ENCODE measurements at places on chromosomes 11 and 22.

GRCh38 chr11:58675334-58676155 lies 53.1 kb downstream of the CNTF start:
- DNase-seq = no peak

DNA sequence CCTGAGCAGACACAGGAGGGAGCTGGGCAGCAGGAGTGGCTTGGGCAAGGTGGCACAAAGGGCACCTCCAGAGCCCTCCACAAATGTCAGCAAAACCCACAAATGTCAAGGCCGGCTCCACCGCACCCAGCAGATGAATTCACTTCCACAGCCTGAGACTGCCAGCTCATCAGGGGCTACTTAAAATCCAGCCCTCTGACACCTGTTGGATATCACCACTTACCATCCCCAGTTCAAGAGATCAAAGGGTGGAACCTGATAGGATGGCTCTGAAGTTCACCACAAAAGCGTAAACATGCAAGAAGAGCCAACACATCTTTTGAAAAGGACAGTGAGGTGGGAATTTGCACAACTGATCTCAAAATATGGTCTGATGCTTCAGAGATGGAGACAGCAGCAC lies 168.6 kb upstream of the GRK3 start:
- DNase-seq = no peak

DNA sequence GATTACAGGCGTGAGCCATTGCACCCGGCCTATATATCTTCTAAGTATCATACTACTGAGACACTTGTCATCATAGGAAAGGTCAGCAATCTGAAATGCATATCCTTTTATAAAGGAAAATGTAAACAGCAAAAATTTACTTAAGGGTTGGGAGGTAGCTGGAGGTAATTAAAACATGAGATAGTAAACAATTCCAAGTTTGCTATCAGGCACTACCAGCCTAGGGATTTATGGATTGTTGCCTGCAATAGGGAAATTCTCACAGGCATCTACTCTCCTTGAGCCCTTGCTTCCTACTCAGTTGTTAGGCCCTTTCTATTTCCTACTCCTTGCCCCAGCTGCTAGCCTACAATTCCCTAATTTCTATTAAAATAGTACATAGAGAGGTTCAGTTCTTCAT lies 16.1 kb downstream of the PGR start:
- no peak for DNase-seq

DNA sequence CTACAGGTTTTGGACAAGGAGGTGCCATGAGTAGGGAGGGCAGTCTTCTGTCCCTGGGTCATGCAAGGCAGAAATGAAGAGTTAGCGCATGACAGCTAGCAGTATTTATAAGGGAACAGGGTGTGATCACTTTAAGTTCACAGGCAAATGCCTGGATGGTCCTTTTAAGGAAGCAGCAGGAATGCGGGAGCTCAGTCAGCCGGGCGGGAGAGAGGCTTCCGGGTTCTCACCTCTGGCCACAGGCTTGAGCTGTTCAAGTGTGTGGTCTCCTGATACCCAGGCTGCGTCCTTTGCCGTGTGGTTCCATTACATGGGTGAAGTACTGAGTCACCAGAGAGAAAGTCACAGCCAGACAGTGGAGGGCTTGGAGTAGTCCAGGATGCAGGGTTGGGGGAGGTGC lies 105.4 kb downstream of the BCR start:
- DNase-seq = no peak

GRCh38 chr22:46125816-46126765 lies 24.2 kb upstream of the PPARA start:
- DNase-seq = no peak

- no peak for DNase-seq
These were observed 72.8 kb upstream of the CDON start for GRCh38 chr11:126135235-126136176.

- DNase-seq = no peak
These were observed 262.1 kb downstream of the DDX10 start for GRCh38 chr11:108926841-108927577.

DNA sequence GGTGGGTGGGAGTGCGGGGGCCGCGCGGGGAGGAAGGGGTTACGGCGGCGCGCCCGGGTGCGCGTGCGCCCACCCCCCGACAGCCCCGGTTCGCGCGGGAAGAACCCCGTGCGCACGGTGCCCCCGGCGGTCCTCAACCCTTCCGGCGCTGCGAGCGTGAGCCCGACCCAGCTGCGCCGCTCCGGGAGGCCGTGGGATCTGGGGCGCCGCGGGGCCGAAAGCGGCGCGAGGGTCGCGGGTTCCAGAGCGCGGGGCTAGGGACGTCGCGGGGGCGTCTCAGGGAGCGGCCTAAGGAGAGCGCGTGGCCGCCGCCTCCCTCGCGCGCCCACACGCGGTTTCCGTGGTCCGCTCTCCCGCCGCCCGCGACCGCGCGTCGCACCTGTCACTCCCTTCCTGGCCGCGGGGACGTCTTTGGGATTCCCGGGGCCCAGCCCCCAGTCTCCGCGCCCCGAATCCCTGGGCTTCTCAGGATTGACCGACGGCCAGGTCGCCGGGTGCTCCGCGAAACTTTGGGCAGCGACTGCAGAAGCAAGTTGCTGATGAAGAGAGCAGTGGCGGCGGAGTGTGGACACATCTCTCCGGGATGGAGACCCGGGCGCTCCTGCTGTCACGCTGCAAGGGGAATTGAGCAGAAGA lies 582 bp downstream of the SREBF2 start:
- DNase-seq = no peak

DNA sequence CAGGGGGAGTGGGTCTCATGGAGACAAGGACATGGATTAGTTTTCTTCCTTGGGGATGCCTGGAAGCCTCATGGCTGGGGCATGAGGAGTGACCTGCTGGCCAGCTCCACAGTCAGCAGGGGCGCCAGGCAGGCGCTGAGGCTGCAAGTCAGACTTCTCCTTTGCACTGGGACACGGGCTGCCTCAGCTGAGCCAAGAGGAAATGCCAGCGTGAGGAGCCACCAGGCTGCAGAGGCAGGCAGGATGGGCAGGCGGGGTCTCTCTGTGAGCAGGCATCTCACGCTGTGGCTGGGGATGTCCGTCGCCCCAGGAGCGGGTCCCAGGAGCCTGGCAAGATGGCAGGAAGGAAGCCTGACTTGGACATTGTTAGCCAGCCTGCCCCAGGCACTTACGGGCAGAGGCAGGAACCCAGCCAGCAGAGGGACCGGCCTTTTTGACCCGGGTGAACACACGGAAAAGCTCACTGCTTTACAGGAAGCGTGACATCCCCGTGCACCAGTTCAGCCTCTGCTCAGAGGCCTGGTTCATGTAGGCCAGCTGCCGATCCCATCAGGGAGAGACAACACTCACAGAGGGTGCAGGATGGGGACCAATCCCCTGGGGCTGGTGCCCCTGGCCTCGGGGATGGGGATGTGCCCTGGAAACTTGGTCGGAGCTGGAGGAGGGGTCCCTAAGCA lies 10.2 kb downstream of the GNB1L start:
- DNase-seq = no peak

DNA sequence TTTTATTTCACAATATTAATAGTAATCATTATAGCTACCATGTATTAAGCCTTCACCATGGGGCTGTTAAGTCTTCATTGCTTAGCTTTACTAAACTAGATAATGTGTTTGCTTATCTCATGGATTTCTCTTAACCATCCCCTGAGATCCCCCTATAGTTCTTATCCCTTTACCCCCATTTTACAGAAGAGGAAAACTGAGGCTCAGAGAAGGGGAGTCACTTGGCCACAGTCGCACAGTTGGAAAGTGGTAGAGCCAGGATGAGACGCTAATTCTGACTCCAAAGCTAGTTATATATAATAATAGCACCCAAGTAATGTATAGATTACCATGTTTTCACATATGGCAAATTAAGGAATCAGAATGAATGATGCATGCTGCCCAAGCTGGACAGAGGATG lies 9.7 kb upstream of the TFIP11 start:
- no peak for DNase-seq

DNA sequence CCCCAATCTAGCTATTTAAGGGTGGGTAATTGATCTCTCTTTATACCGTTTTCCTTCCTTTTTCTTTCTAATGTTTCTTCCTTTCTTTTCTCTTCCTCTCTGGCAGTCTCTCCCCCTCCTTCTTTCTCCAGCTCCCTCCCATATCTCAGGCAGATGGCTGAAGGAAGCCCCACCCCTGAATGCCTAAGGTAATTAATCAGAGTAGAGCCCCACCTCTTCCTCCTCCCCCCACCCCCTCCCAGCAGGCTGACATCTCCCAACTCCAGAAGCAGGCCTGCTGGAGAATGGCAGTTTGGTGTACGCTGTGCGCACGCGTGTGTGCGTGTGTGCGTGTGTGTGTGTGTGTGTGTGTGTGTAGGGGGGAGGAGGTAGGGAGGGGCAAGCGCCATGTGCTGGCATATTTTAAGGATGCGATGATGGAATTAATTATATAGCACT lies 122.6 kb downstream of the APOL5 start:
- DNase-seq = peak; percentile 93

DNA sequence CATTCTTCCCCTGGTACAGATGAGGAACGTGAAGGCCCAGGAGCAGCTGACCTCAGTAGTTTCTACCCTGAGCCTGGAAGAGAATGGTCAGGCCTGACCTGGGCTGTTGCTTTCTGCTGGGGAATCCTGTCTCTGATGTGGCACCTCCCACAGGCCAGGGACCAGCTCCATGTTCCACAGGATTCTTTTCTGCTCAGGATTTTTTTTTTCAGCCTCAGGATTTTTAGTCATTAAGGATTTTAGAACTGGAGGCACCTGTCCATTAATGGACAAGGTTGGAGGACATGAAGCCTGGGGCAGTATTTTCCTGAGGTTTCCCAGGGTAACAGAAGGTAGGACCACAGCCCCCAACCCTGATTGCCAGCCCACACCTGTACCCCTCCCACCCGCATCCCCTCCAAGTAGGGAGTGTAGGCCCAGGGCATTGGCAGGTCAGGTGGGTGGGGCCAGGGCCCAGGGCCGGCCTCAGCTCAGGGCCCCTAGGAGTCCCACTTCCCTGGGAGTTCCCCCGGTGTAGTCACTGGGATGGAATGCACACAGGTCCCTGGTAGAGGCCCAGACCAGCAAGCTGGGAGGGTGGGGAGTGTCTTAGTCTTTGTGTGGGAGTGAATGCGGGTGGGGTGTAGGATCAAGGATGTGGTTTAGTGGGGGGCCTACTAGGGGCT lies 16.1 kb downstream of the BIK start:
- no peak for DNase-seq

GRCh38 chr11:64230985-64231365 lies 627 bp downstream of the DNAJC4 start:
- no peak for DNase-seq

- peak; percentile 74 for DNase-seq
These were observed 36.6 kb downstream of the APOL3 start for GRCh38 chr22:36123673-36124630.

- DNase-seq = no peak
These were observed 15.0 kb upstream of the PRR5 start for GRCh38 chr22:44686873-44687600.

GRCh38 chr11:6625156-6625831 lies 6.1 kb upstream of the TPP1 start:
- no peak for DNase-seq

- DNase-seq = no peak
These were observed 17.4 kb downstream of the ARHGAP1 start for GRCh38 chr11:46682773-46683752.

GRCh38 chr11:11746449-11746848 lies 95.3 kb upstream of the USP47 start:
- no peak for DNase-seq

DNA sequence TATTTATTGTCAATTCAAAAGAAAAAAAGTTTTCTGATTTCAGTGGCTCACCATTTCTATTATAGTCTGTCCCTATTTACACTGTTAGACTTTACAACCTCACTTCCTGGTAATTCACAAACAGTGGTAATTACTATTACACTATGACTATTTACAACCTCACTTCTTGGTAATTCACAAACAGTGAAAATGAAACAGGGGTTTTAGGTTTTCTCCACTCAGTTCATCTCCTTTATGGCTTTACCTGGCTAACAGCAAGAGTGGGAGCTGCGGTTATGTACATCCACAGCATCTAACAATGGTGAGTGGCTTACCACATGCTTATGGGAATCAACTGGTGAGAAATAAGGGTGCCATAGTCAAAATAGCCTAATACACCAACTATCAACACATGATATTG lies 166.4 kb downstream of the CASP12 start:
- no peak for DNase-seq

- no peak for DNase-seq
These were observed 10.3 kb upstream of the RAC2 start for GRCh38 chr22:37254209-37254866.

DNA sequence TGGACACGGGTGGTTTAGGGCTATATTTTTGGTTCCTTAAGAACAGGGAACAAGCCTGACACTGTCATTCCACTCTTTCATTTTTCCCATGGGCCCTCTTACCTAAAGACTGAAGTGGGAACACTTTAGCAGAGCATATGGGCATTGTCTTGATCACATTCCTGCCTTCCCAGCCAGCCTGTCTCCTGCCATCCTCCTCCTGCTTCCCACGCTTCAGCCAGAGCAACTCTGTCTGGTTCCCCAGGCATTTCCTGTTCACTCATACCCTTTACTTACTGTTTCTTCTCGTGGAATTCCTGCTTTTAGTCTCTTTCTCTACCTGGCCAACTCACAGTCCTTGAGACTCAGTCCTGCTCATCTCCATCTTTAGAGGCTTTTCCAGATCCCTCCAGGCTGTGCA lies 22.8 kb downstream of the MRPL16 start:
- DNase-seq = no peak

DNA sequence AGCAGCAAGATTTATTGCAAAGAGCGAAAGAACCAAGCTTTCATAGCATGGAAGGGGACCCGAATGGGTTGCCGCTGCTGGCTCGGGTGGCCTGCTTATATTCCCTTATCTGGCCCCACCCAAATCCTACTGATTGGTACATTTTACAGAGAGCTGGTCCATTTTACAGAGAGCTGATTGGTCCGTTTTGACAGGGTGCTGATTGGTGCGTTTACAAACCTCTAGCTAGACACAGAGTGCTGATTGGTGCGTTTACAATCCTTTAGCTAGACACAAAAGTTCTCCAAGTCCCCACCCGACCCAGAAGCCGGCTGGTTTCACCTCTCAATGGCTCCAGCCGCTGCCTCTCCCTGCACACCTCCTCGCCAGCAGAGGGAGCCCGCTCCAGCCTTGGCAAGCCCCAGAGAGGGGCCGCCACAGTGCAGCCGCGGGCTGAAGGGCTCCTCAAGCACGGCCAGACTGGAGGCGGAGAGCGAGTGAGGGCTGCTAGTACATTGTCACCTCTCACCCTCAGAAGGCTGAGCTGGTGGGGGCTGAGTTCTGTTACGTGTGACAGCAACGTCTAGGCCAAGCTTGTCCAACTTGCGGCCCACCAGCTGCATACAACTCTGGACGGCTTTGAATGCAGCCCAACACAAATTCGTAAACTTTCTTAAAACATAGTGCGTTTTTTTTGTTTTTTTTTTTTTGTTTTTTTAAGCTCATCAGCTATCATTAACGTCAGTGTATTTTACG lies 8.7 kb downstream of the PTH start:
- peak; percentile 30 for DNase-seq

Measured in iPS DF 19.7 (cell line).